Placental pericyte (primary cell): ENCODE measurements at places on chromosomes 5 and 9. TPM values are rescaled to one million over a fixed set of nuclear protein-coding genes. Genes with fewer than 3 reads are reported as not detected.

SEPTIN8 gene
- total RNA-seq: 31.1 and 67.0 TPM in 2 replicates

GABRP gene
- 1.1 TPM in 1 of 2 replicates, not detected in the other for total RNA-seq

MACIR gene
- total RNA-seq: 1.5 and 13.2 TPM in 2 replicates

MYOZ3 gene
- total RNA-seq: under 0.01 and 0.29 TPM in 2 replicates

HAPLN1 gene
- total RNA-seq: 1.1 TPM in 1 of 2 replicates, not detected in the other

GAS1 gene
- total RNA-seq: 10.3 and 12.6 TPM in 2 replicates

NR3C1 gene
- 76.4 and 99.5 TPM in 2 replicates for total RNA-seq
